CD8-positive, alpha-beta T cell (primary cell): ENCODE measurements at places on chromosomes 5 and 9.

- DNase-seq = no peak
Measured at GRCh38 chr5:86885011-86885410, 267.3 kb downstream of the COX7C start.

DNA sequence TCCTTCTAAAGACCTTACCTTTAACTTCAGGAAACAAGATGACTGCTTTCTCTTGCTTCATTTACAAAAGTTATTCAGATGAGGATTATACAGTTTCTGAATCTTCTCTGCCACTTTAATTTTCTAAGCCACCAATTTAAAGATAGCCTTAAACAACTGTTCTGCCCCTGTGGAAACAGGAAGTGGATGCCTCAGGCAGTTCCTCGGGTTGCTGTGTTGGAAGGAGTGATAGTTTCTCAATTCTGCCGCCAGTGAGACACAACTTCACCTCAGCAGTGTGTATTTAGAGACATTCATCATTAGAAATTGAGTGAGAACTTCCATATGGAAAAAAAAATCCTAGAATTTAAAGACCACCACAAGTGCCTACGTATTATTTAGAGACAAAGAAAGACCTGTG is 475.1 kb upstream of the WWC1 start:
- DNase-seq = no peak

DNA sequence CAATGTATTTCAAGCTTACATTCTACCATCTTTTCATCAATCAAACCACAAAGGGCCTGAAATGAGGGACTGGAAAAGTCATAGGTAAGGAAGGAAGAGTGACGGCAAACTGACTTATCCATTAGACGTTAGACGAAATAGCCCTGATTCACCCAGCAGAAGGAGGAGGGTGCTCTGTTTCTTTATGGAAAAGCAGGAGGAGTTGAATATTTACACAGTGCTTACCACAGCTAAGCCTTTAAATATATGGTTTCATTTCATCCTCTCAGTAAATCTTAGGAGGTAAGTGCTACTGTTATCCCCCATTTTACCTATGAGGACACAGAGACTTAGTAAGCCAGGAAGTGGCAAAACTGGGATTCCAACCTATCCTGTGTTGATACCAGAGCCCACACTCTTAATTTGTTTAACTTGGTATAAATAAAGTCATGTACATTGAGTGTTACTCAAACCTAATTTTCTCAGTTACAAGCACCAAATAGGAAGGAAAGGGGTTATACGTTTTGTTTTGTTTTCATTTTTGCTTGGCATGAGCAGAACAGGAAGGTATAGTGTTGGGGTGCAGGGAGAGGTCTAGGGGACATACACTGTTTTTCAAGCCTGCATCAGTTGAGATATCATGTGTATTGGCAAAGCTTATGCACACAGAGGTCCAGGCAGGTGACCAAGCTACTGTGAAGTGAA is 98.1 kb upstream of the IFNK start:
- no peak for DNase-seq

- no peak for DNase-seq
Measured at GRCh38 chr9:121930956-121931355, 162.2 kb downstream of the TTLL11 start.

GRCh38 chr9:101432171-101432570 is 3.4 kb downstream of the ALDOB start:
- no peak for DNase-seq
